Uterus (tissue), 4 donors: ENCODE measurements at places on chromosomes 2 and 18. TPM values are rescaled to one million over a fixed set of nuclear protein-coding genes. Genes with fewer than 3 reads are reported as not detected.

DNA sequence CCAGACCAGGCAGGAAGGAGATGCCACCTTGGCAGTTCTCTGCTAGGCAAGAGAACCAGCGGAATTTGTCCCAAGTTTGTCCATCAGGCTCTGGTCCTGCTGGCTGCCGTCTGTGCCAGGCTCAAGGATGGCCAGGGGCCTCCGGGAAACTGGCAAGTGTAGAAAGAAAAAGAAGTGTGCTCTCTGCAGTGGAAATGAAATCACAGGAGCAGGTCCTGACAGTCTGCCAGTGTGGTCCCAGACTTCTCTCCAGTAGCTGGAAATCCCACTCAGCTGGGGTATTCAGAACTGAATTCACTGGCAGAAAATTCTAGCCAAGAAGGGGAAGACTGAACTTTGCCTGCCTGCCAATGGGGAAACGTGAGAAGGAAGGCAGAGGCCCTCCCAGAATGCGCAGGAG is 91.0 kb downstream of the STPG4 start:
- H3K4me3 ChIP-seq, result no peak overlapping the region
- no peak for DNase-seq

DNA sequence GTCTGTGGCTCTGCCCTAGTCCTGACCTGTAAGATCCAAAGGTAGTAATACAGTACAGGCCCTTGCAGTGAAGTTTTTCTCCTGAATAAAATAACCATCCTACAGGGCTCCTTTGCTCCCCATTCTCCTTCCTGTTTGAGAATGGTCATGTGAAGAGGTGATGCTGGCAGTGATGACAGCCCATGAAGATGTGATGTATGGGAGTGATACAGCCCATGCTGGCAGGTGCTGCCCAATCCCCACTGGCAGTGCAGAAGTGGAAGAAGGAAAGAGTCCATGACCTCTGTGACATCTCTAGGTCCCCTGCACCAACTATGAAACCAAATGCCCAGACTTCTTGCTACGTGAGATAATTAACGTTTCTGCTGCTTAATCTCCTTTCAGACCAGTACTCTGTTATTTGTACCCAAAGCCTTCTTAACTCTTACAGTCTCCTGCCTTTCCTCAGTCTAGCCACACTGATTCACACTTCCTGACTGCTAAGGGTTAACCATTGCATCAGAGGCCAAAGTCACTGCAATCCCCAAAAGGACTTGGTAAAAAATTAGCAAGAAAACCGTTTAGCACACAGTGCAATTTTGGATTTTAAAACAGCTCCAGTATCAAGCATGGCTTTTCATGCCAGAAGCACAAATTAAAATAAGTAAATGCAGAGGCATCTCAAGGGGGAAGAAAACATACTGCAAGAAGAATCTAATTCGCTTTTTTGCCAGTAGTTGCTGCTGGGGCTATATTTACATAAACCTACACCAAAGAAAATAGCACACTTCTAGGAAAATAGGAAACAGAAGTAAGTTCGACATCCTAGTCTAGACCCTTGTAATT is 98.0 kb downstream of the STK39 start:
- no peak overlapping the region for H3K4me3 ChIP-seq
- H3K4me1 ChIP-seq, result no peaks in the 10 kb centered on the region
- no peaks in the 10 kb centered on the region for H3K36me3 ChIP-seq
- H3K27me3 ChIP-seq, result no peaks in the 10 kb centered on the region
- no peak for DNase-seq

DCDC2C gene
- not detected for total RNA-seq

CRYBA2 gene
- not detected for total RNA-seq

- H3K27me3 ChIP-seq, result no peaks in the 10 kb centered on the region
- DNase-seq, result no peak
- no peak overlapping the region for H3K4me3 ChIP-seq
- no peak overlapping the region for H3K27ac ChIP-seq
- no peaks in the 10 kb centered on the region for H3K36me3 ChIP-seq
Measured at GRCh38 chr2:213089438-213089837, 62.0 kb downstream of the IKZF2 start.
